Activated naive CD4-positive, alpha-beta T cell treated with anti-CD3 and anti-CD28 coated beads, Interleukin-2, amount 50 U/mL, for 16 hours (primary cell): ENCODE measurements at places on chromosomes 13 and 19.

DNA sequence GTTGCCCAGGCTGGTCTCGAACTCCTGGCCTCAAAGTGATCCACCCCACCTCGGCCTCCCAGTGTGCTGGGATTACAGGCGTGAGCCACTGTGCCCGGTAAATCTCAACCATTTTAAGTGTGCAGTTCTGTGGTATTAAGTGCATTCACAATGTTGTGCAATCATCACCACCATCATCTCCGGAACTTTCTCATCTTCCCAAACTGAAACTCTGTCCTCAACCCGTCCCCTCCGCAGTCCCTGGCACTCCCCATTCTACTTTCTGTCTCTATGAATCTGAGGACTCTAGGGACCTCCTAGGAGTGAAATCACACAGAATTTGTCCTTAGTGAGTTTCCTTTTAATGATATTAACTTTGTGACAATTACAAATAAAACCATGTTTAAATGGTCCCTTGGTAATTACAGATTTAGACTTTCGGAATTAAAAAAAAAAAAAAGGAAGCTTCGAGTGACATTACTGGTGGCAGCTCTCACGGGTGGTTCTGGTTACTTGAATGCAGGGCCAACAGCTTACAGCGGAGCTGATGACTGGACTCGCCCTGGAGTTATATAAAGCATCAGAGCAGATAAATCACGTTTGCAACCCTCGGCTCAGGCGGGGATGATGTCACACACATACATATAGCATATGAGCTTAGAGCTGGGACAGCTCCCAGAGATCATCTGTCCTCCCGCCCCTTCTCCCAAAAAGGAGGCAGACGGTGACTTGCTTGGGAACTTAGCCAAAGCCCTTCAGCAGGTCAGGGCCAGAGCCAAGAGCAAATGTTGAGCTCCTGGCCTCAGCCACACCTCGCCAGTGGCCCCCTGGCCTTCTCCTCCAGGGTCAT is 89.8 kb downstream of the ZNF557 start:
- no peak for DNase-seq

DNA sequence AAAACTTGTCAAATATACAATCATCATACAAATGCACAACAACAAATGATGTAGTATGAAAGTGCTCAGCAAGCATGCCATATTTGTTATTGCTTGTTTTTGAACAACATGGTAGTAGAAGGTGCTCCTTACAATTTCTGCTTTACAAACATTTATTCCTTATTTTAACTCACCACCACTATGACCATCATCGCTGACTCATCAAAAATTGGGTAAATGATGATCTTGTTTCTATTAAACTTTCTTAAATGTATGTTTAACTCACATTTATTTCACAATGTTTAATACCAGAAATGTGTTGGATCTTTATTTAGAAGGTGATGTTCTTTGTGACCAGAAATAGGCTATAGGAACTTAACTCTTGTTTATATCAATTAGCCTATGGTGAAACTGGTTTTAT is 45.5 kb downstream of the KCNRG start:
- DNase-seq = no peak

- DNase-seq = no peak
Measured at GRCh38 chr13:99979453-99980200, 2.0 kb upstream of the ZIC2 start.

- no peak for DNase-seq
Measured at GRCh38 chr19:10924597-10924996, 3.8 kb downstream of the YIPF2 start.

GRCh38 chr19:12864721-12865715 is 16.2 kb downstream of the DNASE2 start:
- no peak for DNase-seq

DNA sequence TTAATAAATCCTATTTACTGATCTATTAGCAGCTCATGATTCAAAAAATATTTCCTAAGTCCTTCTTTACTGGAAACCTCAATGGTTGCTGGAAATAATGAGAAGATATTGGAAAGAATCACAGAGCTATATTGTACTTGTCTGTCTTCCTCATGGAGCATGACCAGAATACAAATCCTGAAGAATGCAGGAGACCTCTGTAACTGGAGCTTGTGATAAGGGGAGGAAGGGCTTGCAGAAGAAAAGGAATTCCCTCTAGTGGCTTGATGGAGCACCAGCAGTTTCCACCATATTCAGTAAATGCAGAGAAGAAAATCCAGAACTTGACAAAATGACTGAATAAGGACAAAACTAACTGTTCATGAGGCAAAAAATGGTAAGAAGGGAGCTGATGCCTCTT is 1333.1 kb downstream of the EFNB2 start:
- DNase-seq = no peak

- DNase-seq = no peak
Measured at GRCh38 chr19:11300811-11301120, 4.8 kb downstream of the TSPAN16 start.

DNA sequence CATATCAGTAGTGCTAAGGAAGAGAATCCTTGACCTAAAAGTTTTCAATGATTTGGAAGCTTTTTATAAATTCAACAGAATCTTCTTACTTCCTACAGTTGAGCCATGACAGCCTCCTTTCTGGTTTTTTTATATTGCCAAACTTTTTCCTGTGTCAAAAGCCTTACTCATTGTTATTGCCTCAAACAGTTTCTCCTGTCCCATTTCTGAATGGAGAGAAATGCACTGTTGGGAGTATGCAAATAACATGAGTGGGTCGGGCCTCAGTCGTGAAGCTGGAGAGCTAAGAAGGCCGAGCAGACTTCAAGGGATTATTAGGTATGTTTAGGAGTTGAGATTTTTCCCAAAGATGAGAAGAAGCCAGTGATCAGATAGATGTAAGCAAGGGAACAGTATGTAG is 766.4 kb upstream of the KLHL1 start:
- no peak for DNase-seq

DNA sequence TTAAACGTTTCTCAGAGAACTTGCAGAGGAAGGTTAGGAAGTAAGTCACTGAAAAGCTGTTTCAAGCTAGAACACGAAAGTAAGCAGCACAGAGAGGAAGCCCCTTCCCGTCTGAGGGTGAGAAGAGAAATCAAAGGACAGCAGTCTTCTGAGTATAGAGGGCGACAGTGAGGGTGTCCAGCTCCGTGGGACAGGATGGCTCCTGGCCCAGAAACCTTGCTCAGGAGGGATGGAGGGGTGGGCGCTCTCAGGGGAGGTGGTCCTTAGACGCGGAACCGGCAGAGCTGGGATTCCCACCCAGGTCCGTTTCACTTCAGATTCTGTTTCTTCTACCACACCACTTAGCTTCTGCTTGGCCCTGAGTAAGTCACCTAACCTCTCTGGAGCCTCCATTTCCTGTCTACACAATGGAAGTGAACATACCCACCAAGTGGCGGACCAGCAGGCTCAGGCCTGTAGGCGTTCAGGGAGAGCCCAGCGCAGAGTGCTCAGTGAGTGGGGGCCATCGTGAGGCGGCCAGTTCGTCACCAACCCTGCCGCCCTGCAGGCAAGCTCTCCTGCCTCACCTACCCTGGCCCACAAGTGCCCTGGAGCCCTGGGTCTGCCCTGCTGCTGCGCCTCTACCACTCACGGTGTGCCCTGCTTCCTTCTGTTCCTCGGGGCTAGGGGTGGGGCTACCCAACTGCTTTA is 5.5 kb upstream of the RSPH6A start:
- DNase-seq = no peak

- DNase-seq = no peak
Measured at GRCh38 chr13:98539666-98540065, 37.2 kb downstream of the STK24 start.

DNA sequence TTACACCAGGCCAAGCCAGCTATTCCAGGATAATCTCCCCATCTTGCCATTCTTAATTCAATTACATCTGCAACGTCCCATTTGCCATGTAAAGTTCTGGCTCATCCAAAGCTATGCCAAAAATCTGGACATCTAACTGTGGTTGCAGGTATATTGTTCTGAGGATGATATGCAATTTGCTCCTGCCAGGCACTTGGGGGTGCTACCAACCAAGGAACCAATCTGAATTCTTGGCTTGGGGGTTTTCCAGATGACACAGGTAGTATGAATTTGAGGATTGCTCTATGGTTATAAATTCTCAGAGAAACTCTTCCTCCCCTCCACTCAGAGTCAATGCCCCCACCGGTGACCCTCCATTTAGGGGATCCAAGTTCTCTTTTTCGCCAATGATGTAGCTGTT is 33.0 kb downstream of the CRYL1 start:
- DNase-seq = peak; percentile 41

DNA sequence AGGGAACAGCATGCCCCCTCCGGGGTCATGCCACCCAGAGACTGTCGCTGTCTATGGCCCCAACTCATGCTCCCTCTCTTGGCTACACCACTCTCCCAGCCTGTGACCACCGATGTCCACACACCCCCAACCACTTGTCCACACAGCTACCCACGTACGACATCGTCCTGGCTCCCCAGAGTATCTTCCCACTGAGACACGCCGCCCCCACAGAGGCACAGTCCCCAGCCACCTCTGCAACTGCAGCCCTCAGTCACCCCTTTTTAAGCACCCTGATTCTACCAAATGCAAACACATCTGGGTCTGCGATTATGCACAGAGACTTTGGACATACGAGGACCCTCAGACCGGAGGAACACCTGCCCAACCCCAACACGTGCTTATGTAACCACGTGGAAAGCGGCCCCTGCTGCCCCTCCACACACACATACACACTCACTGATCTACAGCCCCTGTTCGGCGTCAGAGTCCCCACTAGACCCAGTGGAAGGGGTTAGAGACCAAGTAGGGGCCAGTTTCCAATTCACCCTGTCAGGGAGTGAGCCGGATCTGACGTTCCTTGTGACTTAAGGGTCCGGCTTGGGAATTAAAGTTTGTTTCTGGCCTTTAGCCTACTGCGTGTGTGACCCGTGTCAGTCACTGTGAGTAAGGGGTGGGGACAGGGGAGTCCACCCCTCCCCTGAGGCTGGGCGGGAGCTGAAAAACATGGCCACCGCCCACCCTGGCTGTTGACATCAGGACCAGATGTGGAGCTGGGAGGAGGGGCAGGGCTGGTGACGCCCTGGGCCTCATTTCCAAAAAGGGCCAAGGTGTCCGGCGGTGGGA is 11.9 kb upstream of the AXL start:
- no peak for DNase-seq
